ENCODE measurements at places on chromosomes 4 and X.

DNA sequence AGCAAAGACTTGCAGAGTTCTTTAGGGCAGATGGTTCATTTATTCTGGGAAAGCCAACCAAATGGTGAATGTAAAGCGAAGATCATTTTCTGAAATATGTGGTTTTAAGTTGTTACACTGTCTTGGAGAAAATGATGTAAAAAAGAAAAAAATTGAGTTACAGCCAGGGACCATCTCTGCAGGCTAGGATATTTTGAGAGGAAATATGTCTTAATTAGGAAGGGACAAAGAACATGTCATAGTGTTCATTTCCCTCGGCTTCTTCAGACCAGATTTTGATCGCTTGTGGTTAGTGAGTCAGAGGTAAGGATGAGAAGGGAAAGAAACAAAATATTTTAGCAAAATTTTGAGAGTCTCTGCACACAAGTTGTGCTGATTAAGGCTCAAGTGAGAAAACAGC, 59.0 kb upstream of the C1QTNF7 start:
- H3K27me3 ChIP-seq, result peaks cover 5% of the 10 kb centered on the region
- H3K27ac ChIP-seq, result no peak overlapping the region
- H3K36me3 ChIP-seq, result peaks cover 7% of the 10 kb centered on the region
- no peak for DNase-seq

DNA sequence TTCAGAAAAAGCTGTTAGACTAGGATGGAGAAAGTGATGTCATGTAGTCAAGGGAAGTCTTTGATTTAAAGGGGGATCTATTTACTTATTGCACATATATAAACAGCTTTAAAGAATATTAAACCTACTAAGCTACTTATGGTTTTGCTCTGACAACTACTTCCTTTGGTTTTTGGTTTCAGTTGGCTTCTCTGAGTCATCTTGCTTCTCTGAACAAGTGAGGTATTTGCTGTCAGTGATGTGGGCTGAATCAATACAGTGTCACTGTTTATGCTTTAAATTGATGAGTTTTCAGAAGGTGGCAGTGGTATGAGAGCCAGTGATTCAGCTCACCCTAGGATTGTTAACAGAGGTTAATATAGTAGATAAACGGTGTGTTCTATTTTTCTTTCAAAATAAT, 75.1 kb downstream of the CEP44 start:
- H3K4me3 ChIP-seq, result no peak overlapping the region
- H3K36me3 ChIP-seq, result no peaks in the 10 kb centered on the region
- DNase-seq, result no peak
- peaks cover 4% of the 10 kb centered on the region for H3K4me1 ChIP-seq
- no peak overlapping the region for H3K27ac ChIP-seq

- H3K27ac ChIP-seq, result no peak overlapping the region
- H3K4me3 ChIP-seq, result no peak overlapping the region
- no peaks in the 10 kb centered on the region for H3K36me3 ChIP-seq
- H3K4me1 ChIP-seq, result no peaks in the 10 kb centered on the region
- no peak for DNase-seq
These were observed 34.5 kb upstream of the VEGFD start for GRCh38 chrX:15418707-15419181.

DNA sequence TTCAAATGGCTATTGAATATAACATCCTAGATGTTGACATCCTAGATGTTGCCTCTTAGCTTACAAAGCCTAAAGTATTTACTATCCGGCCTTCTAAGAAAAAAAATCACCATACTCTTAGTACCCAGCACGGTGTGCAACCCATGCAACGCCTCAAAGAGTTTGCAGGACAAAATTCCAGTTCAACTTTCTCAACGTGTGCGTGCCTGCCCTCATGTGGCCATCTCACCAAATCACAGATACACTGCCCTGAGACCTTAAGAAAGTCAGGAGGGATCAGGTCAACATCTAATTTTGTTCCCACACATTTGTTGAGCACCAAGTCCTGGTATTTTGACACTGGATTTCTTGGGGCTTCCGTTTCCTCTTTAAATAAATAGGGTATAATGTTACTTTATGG, 68.3 kb downstream of the CRMP1 start:
- H3K27ac ChIP-seq, result no peak overlapping the region
- H3K4me3 ChIP-seq, result no peak overlapping the region
- H3K36me3 ChIP-seq, result peaks cover 2% of the 10 kb centered on the region
- peaks cover 13% of the 10 kb centered on the region for H3K27me3 ChIP-seq

GRCh38 chr4:114875630-114876029, 237.8 kb downstream of the NDST4 start:
- H3K27me3 ChIP-seq, result no peaks in the 10 kb centered on the region
- no peak overlapping the region for H3K4me3 ChIP-seq
- no peaks in the 10 kb centered on the region for H3K4me1 ChIP-seq
- no peak overlapping the region for H3K27ac ChIP-seq
- H3K36me3 ChIP-seq, result no peaks in the 10 kb centered on the region

GRCh38 chr4:107658400-107659336, 61.4 kb downstream of the PAPSS1 start:
- no peak overlapping the region for H3K4me3 ChIP-seq
- peaks cover 2% of the 10 kb centered on the region for H3K4me1 ChIP-seq
- no peak for DNase-seq

- H3K27ac ChIP-seq, result no peak overlapping the region
- H3K36me3 ChIP-seq, result no peaks in the 10 kb centered on the region
- no peaks in the 10 kb centered on the region for H3K27me3 ChIP-seq
- no peak for DNase-seq
- H3K4me3 ChIP-seq, result no peak overlapping the region
These were observed 1088.5 kb upstream of the INTU start for GRCh38 chr4:126544276-126544675.

DNA sequence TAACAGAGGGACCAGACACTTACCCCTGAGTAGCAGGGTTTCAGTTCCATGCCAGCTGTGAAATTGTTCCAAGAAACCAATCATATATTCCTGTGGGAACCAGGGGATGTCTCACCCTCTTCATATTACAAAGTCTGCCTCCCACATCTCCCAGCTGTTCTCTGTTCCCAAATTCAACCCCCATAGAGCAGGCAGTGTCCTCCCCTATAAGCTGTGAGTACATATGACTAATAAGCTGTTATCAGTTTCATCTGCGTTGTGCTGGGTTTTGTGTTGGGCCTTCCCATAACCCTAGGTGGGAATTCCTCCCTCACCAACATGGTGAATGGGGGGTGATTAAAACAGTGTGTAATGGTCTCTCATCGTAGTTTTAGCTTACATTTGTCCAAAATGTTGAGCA, 41.0 kb downstream of the CEP44 start:
- no peak overlapping the region for H3K4me3 ChIP-seq
- no peaks in the 10 kb centered on the region for H3K36me3 ChIP-seq
- H3K4me1 ChIP-seq, result peaks cover 2% of the 10 kb centered on the region
- DNase-seq, result no peak
- H3K27ac ChIP-seq, result no peak overlapping the region
- no peaks in the 10 kb centered on the region for H3K27me3 ChIP-seq

DNA sequence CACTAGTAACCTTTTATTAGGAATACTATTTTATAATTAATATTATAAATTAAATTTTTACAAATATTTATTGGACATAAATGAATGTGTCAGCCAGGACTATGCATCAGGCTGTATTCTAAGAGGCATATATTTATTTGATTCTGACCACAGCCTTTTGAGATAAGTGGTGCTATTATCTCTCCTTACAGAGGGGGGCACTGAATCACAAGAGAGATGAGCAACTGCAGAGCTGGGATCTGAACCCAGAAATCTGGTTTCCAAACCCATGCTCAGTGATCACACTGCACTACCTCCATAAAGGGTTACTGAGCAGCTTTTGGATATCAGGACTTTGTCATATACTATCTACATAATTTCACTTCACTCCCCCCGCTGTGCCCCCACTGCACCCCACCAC, 322.0 kb downstream of the TMA16 start:
- no peaks in the 10 kb centered on the region for H3K27me3 ChIP-seq
- no peak overlapping the region for H3K27ac ChIP-seq
- no peaks in the 10 kb centered on the region for H3K4me1 ChIP-seq
- no peak for DNase-seq

GRCh38 chr4:111027526-111027925, 404.6 kb upstream of the PITX2 start:
- H3K36me3 ChIP-seq, result no peaks in the 10 kb centered on the region
- H3K4me3 ChIP-seq, result no peak overlapping the region

DNA sequence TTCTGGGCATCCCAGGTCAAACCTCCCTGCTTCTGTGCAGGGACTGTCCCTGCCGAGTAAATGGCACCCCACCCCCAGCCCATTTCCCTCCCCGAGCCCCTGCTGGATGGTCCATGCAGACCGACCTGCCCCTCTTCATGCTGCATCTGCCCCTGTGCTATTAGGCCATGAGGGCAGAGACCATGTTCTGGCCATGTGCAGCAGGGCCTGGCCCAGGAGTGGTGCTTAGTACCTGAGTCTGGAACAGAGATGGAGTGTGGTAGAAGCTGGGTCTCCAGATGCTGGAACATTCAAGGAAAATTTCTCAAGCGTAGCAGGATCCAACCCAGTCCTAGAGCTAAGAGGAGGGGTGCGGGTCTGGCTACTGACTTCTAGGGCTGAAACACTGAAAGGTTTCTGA, 15.3 kb upstream of the UBA1 start:
- no peaks in the 10 kb centered on the region for H3K4me1 ChIP-seq
- no peak overlapping the region for H3K27ac ChIP-seq
- no peak overlapping the region for H3K4me3 ChIP-seq
- DNase-seq, result no peak
- no peaks in the 10 kb centered on the region for H3K27me3 ChIP-seq

DNA sequence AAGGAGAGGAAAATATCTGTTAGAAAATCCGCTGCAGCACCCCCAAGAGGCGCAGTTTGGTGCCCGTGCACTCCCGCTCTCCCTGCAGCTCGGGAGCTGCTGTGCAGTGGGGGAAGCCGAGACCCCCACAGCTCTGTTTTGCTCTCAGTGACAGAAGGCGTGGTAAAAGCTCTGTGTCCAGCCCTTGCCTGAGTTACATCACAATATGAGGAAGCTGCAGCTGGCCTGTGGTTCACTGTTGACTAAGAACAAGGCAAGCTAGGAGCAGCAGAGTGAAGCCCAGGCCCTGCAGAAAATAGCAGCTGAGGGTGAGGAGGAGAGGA, 88.5 kb upstream of the ADRA2C start:
- H3K27me3 ChIP-seq, result peaks cover 35% of the 10 kb centered on the region
- peaks cover 3% of the 10 kb centered on the region for H3K4me1 ChIP-seq

- H3K27ac ChIP-seq, result no peak overlapping the region
- DNase-seq, result no peak
- H3K4me3 ChIP-seq, result no peak overlapping the region
- no peaks in the 10 kb centered on the region for H3K27me3 ChIP-seq
- H3K36me3 ChIP-seq, result no peaks in the 10 kb centered on the region
These were observed 154.7 kb upstream of the STX18 start for GRCh38 chr4:4696530-4696929.

- no peak overlapping the region for H3K27ac ChIP-seq
- H3K4me3 ChIP-seq, result no peak overlapping the region
- no peak for DNase-seq
- H3K36me3 ChIP-seq, result no peaks in the 10 kb centered on the region
These were observed 68.2 kb downstream of the CRLF2 start for GRCh38 chrX:1144293-1144692.

DNA sequence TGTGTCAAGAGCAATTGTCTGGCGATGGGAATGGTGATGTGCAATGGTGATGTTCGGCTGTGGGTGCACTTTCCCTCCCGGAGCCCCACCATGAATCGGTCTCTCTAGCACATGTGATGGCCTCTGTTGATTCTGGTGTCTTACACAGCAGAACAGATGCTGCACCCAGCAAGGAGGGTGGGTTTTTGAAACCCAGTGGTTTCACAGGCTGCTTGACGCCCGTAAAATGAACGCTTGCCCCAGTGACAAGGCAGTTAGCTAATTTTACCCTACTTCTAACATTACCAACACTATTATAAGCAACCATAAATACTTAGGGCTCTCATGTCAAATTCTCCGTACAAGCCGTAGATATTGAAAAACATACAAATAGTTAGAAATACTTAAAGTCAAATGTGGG, 5.9 kb upstream of the ANOS1 start:
- H3K4me1 ChIP-seq, result no peaks in the 10 kb centered on the region
- H3K4me3 ChIP-seq, result no peak overlapping the region
- no peak for DNase-seq
- H3K27ac ChIP-seq, result no peak overlapping the region

- no peaks in the 10 kb centered on the region for H3K4me1 ChIP-seq
These were observed 436.0 kb upstream of the INTU start for GRCh38 chr4:127196655-127197352.

GRCh38 chr4:9812501-9813340, 31.3 kb downstream of the DRD5 start:
- no peak overlapping the region for H3K27ac ChIP-seq
- H3K4me1 ChIP-seq, result no peaks in the 10 kb centered on the region
- no peaks in the 10 kb centered on the region for H3K36me3 ChIP-seq

GRCh38 chr4:179607003-179607402, 2164.8 kb upstream of the AGA start:
- no peaks in the 10 kb centered on the region for H3K27me3 ChIP-seq
- no peaks in the 10 kb centered on the region for H3K36me3 ChIP-seq
- no peak overlapping the region for H3K4me3 ChIP-seq
- no peak overlapping the region for H3K27ac ChIP-seq
- DNase-seq, result no peak

- H3K36me3 ChIP-seq, result peaks cover 2% of the 10 kb centered on the region
- no peaks in the 10 kb centered on the region for H3K27me3 ChIP-seq
- H3K4me3 ChIP-seq, result no peak overlapping the region
These were observed 1.2 kb upstream of the PDS5A start for GRCh38 chr4:39978904-39979303.

- H3K4me1 ChIP-seq, result no peaks in the 10 kb centered on the region
- peaks cover 5% of the 10 kb centered on the region for H3K27me3 ChIP-seq
- peaks cover 2% of the 10 kb centered on the region for H3K36me3 ChIP-seq
- H3K4me3 ChIP-seq, result no peak overlapping the region
- no peak overlapping the region for H3K27ac ChIP-seq
- no peak for DNase-seq
These were observed 108.3 kb upstream of the USP9X start for GRCh38 chrX:40976981-40977380.

GRCh38 chr4:41102414-41103092, 111.8 kb downstream of the APBB2 start:
- no peaks in the 10 kb centered on the region for H3K27me3 ChIP-seq
- no peak overlapping the region for H3K27ac ChIP-seq
- DNase-seq, result no peak
- H3K4me3 ChIP-seq, result no peak overlapping the region
- H3K4me1 ChIP-seq, result no peaks in the 10 kb centered on the region

DNA sequence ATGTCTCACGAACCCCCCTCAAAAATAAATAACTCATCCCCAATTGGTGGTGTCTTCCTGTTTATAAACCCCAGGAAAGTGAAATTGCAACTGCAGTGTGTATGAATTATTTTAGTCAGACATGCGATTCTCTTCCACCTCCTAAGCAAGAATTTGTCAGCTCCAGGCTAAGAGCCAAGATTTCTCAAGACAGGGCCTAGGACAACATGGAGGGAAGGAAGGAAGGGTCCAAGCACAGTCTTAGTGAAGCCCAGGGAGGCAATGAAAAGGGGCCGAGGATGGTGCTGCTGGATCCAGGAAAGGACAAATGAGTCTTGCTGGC, 20.0 kb downstream of the SH3KBP1 start:
- no peak overlapping the region for H3K4me3 ChIP-seq
- peak overlapping the region; percentile 49 for H3K27ac ChIP-seq
- H3K36me3 ChIP-seq, result no peaks in the 10 kb centered on the region
- no peaks in the 10 kb centered on the region for H3K27me3 ChIP-seq

- H3K36me3 ChIP-seq, result no peaks in the 10 kb centered on the region
- DNase-seq, result no peak
- no peak overlapping the region for H3K27ac ChIP-seq
- H3K27me3 ChIP-seq, result peaks cover 5% of the 10 kb centered on the region
These were observed 60.1 kb downstream of the SH3RF1 start for GRCh38 chr4:169210504-169211118.

- H3K27ac ChIP-seq, result no peak overlapping the region
- no peaks in the 10 kb centered on the region for H3K4me1 ChIP-seq
- peaks cover 16% of the 10 kb centered on the region for H3K27me3 ChIP-seq
- H3K36me3 ChIP-seq, result peaks cover 6% of the 10 kb centered on the region
- no peak overlapping the region for H3K4me3 ChIP-seq
These were observed 91.5 kb downstream of the LNX1 start for GRCh38 chr4:53499791-53500190.
